ENCODE measurements at places on chromosomes 7 and 10.

- DNase-seq, result no peak
Observed at GRCh38 chr10:33263453-33263852, 71.0 kb downstream of the NRP1 start.

GRCh38 chr10:97607095-97607636 is 17.6 kb downstream of the C10orf62 start:
- no peak for DNase-seq

DNA sequence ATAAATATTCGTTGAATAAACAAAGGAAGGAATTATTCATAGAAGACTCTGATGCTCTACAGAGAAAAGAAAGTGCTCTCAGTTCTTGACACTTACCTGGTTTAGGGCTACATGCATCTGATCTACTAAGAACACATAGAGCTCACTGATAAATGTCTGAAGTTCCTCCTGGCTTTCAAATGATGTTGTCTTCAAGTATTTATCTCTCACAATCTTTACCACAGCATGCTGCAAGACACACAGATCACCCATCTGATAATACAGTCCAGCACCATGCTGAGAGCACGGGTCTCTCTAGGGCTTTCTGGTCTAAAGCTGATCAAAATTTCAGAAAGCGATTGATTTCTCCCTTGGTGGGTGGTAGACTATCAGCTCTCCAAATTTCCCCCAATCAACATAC is 44.5 kb upstream of the MRPS16 start:
- DNase-seq, result no peak

DNA sequence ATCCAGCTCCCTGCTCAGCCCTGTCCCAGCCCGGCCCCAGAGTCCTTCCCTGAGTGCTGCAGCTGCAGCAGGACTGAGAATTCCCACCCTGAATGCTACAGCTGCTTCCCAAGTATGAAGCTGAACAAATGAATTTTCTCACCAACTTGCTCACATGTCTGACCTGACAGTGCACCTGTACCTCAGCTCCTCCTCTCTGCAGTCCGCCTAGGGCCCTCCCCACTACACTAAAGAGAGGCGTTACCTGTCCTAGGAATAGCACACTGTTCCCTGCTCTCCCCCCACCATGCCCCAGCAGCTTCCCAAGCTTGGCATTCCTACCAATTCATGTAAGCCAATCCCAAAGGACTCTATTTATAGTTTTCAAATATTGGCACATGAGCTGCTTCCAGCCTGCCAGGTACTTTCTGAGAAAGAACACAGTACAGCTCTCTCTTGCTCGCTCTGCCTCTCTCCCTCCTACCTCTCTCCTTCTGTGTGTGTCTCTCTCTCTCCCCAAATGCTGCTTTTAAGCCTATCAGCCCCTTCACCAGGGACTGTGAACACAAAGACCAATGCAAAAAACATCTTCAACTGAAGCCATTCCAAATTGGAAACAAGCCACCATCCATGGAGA is 400.1 kb downstream of the TNS3 start:
- no peak for DNase-seq

DNA sequence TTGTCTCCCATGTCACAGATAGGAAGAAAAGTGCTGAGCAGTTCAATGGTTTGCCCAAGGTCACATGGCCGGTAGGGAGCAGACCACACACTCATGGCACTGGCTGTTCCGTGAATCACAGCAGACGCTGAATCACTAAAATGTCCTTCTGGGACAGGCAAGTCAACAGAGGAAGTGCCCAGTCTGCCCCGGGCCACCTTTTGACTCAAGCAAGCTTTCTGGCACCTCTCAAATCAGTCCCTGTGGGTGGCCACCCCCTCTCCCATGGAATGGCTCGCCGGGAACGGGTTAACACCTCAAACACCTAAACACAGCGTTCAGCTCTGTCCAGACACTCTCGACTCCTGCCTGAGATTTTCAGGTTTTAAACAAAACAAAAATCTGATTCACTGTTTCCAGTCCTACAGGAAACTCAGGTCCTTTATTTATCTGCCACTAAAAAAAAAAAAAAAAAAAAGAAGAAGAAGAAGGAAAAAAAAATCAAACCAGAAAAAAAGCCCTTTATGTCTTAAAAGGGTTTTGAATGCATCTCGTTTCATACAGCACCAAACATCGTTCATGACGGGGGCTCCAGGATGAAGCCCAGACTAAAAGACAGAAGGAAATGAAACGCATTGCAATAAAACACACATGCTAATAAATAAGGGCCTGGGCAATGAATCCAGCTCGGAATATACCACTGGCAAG is 15.5 kb downstream of the CARD11 start:
- no peak for DNase-seq

DNA sequence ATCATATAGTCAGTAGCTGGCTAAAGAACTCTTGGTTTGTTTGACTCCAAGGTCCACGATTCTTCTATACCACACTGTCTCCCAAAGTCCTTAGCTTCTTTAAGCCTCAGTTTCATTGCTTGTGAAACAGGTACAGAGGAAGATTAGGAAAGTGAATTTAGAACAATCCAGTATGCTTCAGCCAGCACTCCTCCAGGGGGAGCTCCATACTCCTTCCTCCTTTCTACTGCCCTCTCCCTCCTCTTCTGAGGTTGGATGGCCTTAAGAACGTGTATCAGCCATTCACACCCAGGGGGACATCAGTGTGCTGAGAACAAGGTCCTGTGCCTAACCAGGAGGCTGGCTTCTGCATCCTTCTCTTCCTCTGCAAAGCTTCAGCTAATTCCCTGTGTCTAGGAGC is 54.8 kb upstream of the CALD1 start:
- DNase-seq, result no peak

- no peak for DNase-seq
Observed at GRCh38 chr10:33920351-33920750, 585.9 kb upstream of the NRP1 start.

- DNase-seq, result peak; percentile 3
Observed at GRCh38 chr10:91251430-91252056, 31.1 kb downstream of the PCGF5 start.

DNA sequence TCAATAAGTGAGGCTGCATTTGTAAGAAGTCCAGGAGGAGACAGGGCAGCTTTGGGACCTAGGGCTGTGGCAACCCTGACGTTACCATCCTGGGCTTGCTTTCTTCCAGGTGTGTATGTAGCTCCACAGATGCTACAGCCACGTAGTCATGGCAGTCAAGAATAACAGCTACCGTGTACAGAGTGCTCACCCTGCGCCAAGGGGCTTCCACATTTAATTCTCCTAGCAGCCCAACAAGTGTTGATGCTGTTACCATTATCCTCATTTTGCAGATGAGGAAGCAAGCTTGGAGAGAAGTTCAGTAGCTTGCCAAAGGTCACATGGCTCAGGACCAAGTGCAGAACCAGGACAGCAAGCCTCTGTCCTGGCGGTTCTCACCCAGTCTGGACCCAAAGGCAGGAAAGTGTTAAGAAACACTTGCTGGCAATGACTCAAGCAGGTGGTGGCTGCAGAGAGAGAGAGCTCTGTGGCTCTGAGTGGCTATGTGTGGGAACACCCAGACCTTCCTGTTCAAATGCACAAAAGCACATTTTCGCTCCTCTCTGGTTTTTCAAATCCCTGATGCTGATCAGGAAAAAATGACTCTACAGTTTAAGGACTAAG is 89.8 kb downstream of the CREM start:
- DNase-seq, result no peak

DNA sequence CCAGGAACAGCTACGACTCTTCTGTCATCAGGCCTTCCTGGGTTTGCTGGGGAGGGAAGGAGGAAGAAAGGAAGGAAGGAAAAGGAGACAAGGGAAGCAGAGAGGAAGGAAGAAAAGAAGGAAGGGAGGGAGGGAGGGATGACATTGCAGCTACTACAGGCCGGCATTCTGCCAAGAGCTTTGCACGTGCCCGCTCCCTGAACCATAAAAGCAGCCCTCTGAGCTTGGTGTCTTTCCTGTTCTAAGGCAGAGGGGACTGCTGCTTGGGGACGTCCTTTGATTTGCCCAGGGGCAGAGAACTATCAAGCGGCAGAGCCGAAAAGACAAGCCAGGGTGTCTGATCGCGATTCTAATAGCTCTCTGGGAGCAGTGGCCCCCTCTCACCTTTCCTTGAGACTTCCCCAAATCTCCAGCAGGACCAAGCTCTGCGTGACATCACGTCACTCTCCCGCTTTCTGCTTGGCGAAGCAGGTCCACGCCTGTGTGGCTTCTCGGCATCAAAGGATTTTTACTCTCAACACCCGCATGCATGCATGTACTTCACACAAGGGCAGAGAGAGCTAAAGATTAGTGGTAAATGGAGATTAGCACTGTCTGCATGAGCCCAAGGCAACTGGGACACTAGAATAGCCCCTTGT is 167.8 kb upstream of the AUTS2 start:
- no peak for DNase-seq

DNA sequence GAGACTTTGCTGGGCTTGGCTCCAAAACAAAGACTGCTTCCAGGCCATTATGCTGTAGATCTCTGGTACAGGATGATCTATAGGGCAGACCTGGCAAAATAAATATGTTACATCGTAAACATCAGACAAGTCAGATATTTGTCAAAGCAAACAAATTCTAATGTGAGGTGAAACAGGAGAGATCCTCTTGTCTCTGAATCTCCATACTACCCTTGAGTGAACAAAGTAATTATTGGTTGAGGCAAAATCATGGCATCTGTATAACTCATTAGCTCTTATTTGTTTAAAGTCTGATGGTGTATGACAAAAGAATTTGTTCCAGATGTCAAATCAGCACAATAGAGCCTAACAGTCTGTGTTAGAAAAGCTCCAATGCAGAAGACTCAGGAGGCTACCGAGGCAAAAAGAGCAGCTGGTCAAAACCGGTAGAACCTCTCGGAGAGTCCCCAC is 1291.5 kb downstream of the TYW1 start:
- no peak for DNase-seq

- no peak for DNase-seq
Observed at GRCh38 chr7:138649506-138649905, 51.7 kb downstream of the SVOPL start.

GRCh38 chr7:10770176-10770575 is 203.5 kb upstream of the PHF14 start:
- DNase-seq, result no peak

DNA sequence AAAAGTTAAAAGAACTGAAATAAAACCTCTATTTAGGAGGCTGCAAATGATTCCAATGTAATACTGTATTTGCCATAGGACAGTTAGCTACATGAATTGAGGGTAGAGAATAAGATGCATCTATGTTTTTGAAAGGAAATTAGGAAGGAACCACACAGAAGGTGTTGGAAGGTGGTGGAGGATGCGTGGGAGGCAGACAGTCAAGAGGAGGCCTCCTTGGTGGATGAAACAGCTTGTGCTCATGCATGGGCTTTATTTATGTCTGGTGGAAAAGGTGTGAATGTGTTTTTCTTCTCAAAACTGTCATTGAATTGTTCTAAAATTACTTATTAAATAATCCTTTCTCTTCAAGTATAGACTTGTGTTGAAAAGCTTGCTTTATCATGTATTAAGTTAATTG is 314.4 kb upstream of the NPSR1 start:
- no peak for DNase-seq

DNA sequence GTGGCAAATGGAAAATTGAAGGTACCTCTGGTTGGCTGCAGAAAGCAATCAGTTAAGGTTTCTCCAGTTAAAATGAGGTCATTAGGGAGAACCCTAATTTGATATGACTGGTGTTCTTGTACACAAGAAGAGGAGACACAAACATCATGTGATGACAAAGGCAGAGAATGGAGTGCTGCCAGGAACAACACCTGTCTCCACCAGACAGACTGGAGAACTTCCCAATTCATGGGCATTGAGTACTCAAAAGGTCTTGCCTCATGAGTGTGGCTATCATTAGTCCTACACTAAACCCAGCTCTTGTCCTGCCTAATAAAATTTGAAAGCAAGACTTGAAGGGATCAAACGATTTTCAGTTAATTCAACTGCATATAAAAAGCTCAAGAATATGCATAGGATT is 152.6 kb downstream of the PTPN20 start:
- no peak for DNase-seq

DNA sequence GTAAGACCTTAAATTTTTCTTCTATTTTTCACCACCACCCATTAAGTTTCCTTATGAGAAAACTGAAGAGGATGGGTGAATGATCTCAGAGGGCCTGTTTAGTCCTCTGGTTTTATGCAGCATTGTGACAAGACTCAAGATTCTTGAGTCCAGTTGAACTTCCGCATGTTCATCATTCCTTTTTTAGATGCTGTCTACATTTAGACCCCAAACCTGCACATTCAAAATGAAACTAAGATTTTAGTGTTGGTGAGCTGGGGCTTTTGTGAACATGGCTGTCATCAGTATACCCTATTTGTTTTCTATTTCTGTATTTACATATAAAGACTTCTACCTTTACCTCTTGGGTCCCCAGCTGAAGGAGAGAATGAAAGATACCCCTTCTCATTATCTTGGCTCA is 31.1 kb downstream of the NET1 start:
- DNase-seq, result no peak

DNA sequence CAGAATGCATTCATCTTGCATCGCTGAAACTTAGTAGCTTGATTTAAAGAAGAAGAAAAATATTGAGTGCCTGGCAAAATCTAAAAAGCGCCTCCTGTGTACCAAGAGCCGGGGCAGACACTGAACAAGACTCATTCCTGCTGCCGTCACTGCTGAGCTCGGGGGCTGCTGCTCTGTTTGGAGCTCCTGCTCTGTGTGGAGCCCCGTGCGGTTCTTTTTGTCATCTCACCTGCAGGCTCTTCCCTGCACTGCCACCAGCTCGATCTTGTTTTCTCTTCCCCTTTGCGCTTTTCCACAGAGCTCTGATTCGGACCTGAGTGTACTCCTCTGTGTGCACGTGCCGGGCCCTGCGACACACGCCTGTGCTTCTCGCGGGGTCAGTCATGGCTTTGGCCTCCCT is 462.1 kb upstream of the DPP6 start:
- DNase-seq, result no peak

DNA sequence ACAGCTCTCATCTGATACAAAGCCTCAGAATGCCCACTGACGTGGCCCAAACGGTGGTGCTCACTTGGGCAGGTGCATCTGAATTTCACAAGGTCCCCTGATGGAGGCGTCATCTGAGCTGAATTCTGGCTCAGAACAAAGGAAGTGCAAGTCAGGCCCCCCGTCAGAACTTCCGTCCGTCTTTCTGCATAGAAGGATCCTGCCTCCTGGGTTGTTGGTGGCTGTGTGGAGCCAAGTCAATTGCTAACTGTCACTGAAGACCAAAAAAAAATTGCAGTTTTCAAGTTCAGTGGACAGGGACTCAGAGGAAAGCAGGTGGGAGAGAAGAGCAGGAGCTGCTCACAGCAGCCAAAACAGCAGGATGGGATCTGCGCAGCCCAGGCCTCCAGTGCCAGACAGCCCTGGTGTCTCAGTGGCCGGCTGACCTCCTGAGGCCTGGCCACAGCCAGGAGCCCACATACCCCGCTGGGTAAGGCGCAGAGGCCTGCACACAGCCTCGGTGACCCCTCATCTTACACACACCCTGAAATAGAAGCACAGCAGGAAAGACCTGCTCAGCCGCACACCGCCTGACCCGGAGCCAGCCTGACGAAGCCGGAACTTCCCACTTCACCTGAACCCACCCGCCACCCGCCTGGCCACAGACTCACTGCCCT is 49.4 kb downstream of the PYROXD2 start:
- no peak for DNase-seq

GRCh38 chr10:77080361-77081027 is 557.1 kb downstream of the KCNMA1 start:
- DNase-seq, result no peak

- no peak for DNase-seq
Observed at GRCh38 chr10:124665558-124665957, 78.6 kb downstream of the FAM53B start.
